ENCODE measurements at places on chromosomes 1 and 21. TPM values are rescaled to one million over a fixed set of nuclear protein-coding genes. Genes with fewer than 3 reads are reported as not detected.

The RCSD1 gene
- 12.8 TPM for total RNA-seq

GRCh38 chr1:167567663-167568062 lies 14.1 kb upstream of the CREG1 start:
- no peaks in the 10 kb centered on the region for H3K27me3 ChIP-seq
- no peaks in the 10 kb centered on the region for H3K36me3 ChIP-seq
- no peak for DNase-seq
- no peak overlapping the region for H3K27ac ChIP-seq
- no peak overlapping the region for H3K4me3 ChIP-seq

DNA sequence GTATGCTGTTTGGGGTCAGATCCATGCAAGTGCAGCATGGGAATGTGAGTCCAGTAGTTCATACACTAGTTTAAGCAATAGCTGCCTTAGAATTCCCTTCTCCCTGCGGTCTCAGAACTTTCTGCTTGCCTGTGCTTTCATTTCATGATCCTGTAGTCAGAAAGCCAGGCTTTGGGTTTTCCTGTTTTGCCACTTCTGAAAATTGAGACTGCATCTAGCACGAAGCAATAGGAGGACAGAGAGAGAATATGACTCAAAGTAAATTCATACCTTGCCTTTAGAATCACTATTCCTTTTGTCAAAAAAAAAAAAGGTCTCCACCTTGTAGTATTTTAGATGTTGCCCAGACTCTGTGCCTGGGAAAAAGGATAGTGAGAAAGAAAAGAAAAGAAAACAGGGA lies 161.2 kb upstream of the SNX7 start:
- no peak for DNase-seq
- no peaks in the 10 kb centered on the region for H3K36me3 ChIP-seq
- H3K4me1 ChIP-seq = no peaks in the 10 kb centered on the region
- H3K27ac ChIP-seq = no peak overlapping the region
- no peaks in the 10 kb centered on the region for H3K27me3 ChIP-seq

GRCh38 chr1:169160845-169161495 lies 54.5 kb downstream of the ATP1B1 start:
- H3K27me3 ChIP-seq = no peaks in the 10 kb centered on the region
- no peak overlapping the region for H3K4me3 ChIP-seq

The THEM5 gene
- not detected for total RNA-seq

- peak; percentile 40 for DNase-seq
- H3K36me3 ChIP-seq = no peaks in the 10 kb centered on the region
- H3K27me3 ChIP-seq = no peaks in the 10 kb centered on the region
- H3K4me3 ChIP-seq = no peak overlapping the region
Observed at GRCh38 chr1:182003953-182004586, 57.4 kb downstream of the ZNF648 start.

DNA sequence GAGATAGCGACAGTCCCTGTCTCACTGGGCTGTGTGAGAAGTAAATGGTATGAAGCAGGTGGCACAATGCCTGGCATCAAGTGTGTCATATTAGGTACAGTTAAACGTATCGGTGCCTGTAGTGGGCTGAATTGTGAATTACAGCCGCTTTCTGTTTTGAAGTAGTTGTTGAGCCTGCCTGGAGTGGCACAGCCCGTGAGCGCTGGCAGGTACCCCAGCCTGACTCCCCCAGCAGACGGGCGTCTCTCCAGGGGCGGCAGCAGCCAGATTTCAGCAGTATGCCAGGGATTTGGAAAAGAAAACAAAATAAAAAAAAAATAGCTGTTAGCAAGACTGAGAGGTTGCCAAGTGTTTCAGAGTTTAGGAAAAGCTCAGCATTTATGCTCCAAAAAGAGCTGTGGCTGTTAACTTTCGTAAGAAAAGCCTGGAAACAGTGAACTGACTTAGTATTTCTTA lies 26.6 kb upstream of the GPR153 start:
- H3K27me3 ChIP-seq = no peaks in the 10 kb centered on the region
- H3K4me1 ChIP-seq = peaks cover 20% of the 10 kb centered on the region
- no peaks in the 10 kb centered on the region for H3K36me3 ChIP-seq
- no peak overlapping the region for H3K4me3 ChIP-seq
- H3K27ac ChIP-seq = peak overlapping the region; percentile 48

GRCh38 chr1:16256478-16256877 lies 19.5 kb upstream of the CPLANE2 start:
- DNase-seq = no peak
- H3K27me3 ChIP-seq = no peaks in the 10 kb centered on the region
- H3K36me3 ChIP-seq = peaks cover 10% of the 10 kb centered on the region
- no peak overlapping the region for H3K27ac ChIP-seq

GRCh38 chr1:27772036-27772931 lies 735 bp upstream of the STX12 start:
- DNase-seq = no peak
- no peaks in the 10 kb centered on the region for H3K36me3 ChIP-seq
- H3K27ac ChIP-seq = peak overlapping the region; percentile 50
- H3K27me3 ChIP-seq = no peaks in the 10 kb centered on the region

DNA sequence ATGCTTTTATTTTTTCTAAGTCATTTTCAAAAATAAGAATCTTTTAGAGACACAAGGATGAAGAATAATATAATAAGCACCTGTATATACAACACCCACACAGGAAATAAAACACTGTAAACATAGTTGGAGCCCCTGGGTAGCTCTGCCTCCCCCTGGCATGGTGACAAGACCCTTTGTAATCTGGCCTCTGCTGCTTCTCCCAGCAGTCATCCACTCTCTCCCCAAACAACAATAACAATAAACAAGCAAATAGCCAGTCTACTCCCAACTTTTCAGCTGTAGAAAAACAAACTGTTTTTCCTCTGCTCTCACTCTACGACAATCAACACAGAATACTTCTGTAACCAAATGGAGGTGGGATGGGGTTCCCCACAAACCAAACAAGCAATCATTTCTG lies 110.1 kb downstream of the CSMD2 start:
- no peak overlapping the region for H3K4me3 ChIP-seq
- H3K27ac ChIP-seq = no peak overlapping the region
- no peaks in the 10 kb centered on the region for H3K36me3 ChIP-seq
- no peaks in the 10 kb centered on the region for H3K4me1 ChIP-seq
- H3K27me3 ChIP-seq = no peaks in the 10 kb centered on the region

DNA sequence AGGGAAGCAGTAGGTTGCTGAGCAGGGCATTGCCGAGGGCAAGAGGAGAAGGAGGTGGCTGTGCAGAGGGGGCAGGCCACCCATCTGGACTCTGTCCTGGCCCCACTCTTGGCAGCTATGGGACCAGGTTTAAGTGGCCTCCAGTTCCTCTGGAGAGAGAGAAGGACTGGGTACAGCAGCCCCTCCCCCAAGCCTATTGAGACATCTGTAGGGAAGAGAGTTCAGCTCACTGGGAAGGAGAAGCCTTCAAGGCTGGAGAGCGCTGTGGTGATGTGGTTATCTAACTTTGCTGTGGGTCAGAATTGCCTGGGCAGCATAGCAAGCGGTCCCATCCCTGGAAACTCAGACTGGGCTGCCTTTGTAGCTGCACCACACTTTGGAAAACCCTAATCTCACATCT lies 93.9 kb downstream of the KCNJ15 start:
- no peaks in the 10 kb centered on the region for H3K27me3 ChIP-seq
- DNase-seq = peak; percentile 38
- peaks cover 46% of the 10 kb centered on the region for H3K4me1 ChIP-seq

DNA sequence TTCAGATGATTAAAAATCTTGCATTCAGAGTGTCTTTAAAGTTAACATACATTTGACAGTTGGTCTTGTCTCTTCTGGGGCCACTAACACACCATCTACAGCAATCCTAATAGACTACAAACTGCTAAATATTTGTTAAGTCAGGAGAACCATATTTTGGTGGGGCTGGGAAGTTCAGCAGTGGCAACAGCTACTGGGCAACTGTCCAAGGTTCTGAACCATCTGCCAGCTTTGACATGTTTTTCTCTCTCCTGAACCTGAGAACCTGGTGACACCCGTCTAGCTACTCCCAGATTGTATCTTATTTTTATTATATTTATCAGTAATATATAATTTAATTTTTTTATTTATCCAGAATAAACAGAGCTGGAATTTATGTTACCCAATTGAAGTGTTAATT lies 199.0 kb upstream of the DPYD start:
- H3K27ac ChIP-seq = no peak overlapping the region
- no peaks in the 10 kb centered on the region for H3K36me3 ChIP-seq
- DNase-seq = no peak
- no peaks in the 10 kb centered on the region for H3K4me1 ChIP-seq

DNA sequence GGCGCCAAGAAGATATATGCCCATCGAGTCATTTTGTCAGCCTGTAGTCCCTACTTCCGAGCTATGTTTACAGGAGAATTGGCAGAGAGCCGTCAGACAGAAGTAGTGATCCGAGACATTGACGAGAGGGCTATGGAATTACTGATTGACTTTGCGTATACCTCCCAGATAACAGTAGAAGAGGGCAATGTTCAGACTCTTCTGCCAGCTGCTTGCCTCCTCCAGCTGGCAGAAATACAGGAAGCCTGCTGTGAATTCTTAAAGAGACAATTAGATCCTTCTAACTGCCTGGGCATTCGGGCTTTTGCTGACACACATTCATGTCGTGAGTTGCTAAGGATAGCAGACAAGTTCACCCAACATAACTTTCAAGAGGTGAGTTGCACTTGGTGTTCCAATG lies 19.1 kb downstream of the KLHL20 start:
- DNase-seq = no peak
- no peaks in the 10 kb centered on the region for H3K4me1 ChIP-seq
- peaks cover 6% of the 10 kb centered on the region for H3K36me3 ChIP-seq
- H3K4me3 ChIP-seq = no peak overlapping the region

DNA sequence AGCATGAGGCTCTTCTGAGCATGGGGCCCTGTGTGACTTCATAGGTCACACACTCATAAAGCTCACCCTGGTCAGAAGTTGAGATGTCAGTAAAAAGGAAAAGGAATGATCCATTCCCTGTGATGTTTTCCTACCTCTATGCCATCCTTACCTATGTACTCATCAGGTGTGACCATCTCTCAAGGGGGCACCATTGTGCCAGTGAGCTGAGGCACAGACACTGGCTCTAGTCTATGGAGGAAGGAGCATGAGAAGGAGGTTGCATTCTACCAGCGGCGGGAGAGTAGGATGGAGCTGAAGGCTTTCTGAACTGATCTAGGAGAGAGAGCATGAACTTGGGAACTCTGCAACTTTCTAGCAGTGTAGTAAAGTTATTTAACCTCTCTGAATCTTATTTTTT lies 65.8 kb upstream of the RGL1 start:
- no peaks in the 10 kb centered on the region for H3K36me3 ChIP-seq
- DNase-seq = no peak
- peaks cover 4% of the 10 kb centered on the region for H3K4me1 ChIP-seq
- no peak overlapping the region for H3K4me3 ChIP-seq
- no peaks in the 10 kb centered on the region for H3K27me3 ChIP-seq
- H3K27ac ChIP-seq = no peak overlapping the region

The SNX7 gene
- 17.2 TPM for total RNA-seq

DNA sequence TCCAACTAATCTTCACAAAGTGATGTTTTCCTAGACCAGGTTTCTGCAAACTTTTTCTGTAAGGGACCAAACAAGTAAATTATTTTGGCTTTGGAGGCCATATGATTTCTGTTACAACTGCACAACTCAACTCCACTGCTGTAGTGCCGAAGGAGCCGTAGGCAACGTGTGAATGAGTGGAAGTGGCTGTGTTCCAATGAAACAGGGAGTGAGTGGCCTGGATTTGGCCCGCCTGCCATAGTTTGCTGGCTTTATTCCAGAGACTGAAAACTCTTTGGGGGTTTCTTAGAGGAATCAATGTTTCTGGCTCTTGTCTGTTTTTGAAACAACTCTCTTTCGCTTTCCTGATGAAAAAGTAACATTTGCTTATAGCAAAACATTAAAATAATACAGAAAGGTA lies 12.6 kb upstream of the ACTL8 start:
- H3K36me3 ChIP-seq = no peaks in the 10 kb centered on the region
- H3K4me3 ChIP-seq = no peak overlapping the region
- H3K27ac ChIP-seq = no peak overlapping the region
- peak; percentile 48 for DNase-seq

- no peaks in the 10 kb centered on the region for H3K4me1 ChIP-seq
- no peaks in the 10 kb centered on the region for H3K27me3 ChIP-seq
- H3K36me3 ChIP-seq = peaks cover 69% of the 10 kb centered on the region
- H3K4me3 ChIP-seq = no peak overlapping the region
Observed at GRCh38 chr1:38020396-38020795, 7.9 kb downstream of the UTP11 start.

GRCh38 chr1:205438213-205439158 lies 16.6 kb upstream of the LEMD1 start:
- H3K4me1 ChIP-seq = peaks cover 60% of the 10 kb centered on the region
- H3K27ac ChIP-seq = peak overlapping the region; percentile 67
- peak; percentile 92 for DNase-seq
- no peaks in the 10 kb centered on the region for H3K36me3 ChIP-seq
- no peak overlapping the region for H3K4me3 ChIP-seq

DNA sequence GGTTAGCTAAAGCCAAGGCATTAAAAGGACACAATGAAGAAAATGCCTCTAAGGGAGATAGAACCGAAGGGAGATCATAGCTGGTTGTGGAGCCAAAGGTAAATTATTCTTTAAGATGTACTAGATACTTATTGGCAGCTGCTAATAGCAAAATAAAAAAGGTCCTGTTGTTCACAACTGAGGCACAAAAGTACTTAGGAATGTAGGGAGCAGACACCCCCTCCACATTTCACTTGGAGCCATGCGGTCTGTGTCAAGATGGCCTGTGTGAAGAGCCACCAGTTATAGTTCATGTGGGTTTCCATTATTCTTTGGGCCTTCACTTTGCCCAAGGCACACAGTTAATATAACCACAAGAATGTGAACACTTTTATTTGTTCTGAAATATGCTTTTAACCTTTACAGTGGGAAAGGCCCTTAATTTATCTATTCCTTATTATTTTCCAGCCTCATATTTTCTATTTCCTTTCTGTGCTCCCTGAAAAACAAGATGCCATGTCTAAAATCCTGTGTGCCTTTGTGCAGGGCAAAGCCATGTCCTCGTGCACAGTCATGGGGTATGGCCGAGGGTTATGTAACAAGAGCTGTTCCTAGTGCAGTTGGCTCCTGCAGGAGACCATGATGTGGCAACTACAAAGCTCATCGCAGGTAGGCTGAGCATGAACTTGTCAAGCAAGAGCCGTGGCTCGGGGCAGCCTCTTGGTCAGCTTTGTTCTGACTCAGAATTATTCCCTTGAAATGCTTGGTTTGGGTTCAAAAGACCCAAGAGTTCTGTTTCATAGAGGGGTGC lies 16.2 kb upstream of the WDR26 start:
- H3K36me3 ChIP-seq = no peaks in the 10 kb centered on the region
- peaks cover 16% of the 10 kb centered on the region for H3K4me1 ChIP-seq
- H3K4me3 ChIP-seq = no peak overlapping the region
- no peak for DNase-seq

The GBP5 gene
- total RNA-seq = 2.4 TPM

DNA sequence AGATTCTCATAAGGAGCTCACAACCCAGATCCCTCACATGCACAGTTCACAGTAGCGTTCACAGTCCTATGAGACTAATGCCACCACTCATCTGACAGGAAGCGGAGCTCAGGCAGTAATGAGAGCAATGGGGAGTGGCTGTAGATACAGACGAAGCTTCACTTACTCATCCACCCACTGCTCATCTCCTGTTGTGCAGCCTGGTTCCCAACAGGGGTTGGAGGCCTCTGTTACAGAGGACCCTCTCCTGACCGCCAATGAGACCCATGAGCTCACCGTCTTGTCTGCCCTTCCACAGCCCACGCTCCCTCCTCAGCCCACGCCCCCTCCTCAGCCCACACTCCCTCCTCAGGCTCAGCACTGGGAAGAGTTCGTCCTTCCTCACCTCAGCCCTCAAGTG lies 39.6 kb downstream of the RSPH1 start:
- H3K4me1 ChIP-seq = peaks cover 5% of the 10 kb centered on the region
- H3K4me3 ChIP-seq = no peak overlapping the region
- H3K27ac ChIP-seq = no peak overlapping the region
- no peak for DNase-seq
- no peaks in the 10 kb centered on the region for H3K27me3 ChIP-seq
